ENCODE measurements at places on chromosomes 13 and 19.

- DNase-seq = no peak
Observed at GRCh38 chr19:18761531-18762110, 29.5 kb downstream of the COMP start.

DNA sequence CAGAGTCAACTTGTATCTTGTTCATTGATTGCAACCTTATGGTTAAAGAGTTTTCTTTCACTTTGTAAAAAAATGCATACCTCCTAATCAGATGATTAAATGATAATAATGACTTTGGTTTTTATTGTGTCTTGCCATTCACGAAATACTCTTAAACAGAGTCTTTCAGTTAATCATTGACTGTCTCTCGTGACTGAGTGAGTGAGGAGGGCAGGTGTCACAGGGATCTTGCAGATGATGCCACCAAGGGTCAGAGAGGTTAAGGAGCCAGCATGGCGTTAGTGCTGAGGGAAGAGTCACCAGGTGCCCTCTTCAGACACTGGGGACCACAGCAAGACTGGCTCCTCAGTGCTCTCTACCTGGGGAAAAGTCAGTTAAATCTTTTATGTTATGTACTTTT is 8.0 kb downstream of the GPATCH1 start:
- no peak for DNase-seq

GRCh38 chr13:91167706-91168385 is 179.6 kb upstream of the MIR17HG start:
- no peak for DNase-seq

DNA sequence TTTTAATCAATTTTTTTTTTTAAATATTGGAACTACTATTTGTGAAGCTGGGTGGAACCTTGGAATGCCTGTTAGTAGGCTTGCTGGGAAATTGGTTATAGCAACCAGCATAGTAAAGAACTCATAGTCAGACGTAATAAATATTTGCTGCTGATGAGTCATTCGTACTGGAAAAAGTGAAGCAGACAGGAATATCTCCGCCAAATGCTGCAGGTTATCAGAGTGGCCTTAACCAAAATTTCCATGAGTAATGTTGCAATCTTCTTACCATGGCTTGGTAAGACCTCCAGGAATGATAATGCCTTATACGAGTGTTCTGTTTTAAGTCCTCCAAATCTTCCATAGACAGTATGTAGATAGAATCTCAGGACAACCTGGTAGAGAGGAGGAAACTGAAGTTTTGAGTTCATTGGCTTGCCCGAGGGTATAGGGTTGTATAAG is 34.2 kb downstream of the MBNL2 start:
- no peak for DNase-seq

DNA sequence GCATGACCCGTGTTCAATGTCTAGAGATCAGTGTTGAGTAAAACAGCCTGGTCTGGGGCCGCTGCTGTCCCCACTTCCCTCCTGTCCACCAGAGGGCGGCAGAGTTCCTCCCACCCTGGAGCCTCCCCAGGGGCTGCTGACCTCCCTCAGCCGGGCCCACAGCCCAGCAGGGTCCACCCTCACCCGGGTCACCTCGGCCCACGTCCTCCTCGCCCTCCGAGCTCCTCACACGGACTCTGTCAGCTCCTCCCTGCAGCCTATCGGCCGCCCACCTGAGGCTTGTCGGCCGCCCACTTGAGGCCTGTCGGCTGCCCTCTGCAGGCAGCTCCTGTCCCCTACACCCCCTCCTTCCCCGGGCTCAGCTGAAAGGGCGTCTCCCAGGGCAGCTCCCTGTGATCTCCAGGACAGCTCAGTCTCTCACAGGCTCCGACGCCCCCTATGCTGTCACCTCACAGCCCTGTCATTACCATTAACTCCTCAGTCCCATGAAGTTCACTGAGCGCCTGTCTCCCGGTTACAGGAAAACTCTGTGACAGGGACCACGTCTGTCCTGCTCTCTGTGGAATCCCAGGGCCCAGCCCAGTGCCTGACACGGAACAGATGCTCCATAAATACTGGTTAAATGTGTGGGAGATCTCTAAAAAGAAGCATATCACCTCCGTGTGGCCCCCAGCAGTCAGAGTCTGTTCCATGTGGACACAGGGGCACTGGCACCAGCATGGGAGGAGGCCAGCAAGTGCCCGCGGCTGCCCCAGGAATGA is 1.5 kb upstream of the CEACAM5 start:
- peak; percentile 86 for DNase-seq

GRCh38 chr13:42592915-42593900 is 19.3 kb downstream of the TNFSF11 start:
- no peak for DNase-seq

GRCh38 chr19:33810821-33811220 is 14.2 kb downstream of the KCTD15 start:
- no peak for DNase-seq

DNA sequence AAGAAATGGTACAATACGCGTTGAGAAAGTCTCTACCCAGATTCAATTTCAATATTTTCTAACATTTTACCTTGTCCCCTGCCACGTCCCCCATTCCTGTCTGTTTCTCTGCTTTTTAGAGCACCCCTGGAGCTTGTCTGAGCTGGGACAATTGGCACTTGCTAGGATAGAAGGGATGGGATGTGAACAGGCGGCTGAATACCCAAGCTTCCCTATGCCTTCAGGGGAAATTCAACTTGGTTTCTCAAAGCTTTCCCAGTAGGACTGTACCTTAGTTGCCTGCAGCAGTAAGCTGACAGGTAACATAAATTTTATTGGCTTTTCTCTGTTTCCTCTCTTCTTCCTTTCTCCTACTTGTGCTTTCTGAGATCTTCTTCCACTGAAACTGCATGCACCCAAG is 1663.3 kb downstream of the EFNB2 start:
- DNase-seq = no peak

DNA sequence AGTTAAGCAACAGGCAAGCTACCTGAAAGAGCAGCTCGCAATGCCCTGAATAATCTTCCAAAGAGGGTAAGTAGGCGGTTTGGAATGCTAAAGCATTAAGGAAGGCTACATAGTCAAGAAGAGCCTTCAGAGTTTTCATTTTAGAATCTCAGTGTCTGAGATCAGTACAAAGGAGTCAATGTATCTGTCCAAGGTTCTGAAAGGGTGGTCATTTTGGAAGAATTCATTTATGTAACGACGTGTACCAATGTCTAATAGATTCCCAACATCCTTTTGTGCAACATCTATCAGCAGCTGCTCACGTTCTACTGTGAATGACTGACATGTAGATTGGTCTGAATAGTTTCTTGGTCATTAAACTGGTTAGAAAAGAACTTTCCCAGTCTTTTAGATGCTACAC is 15.2 kb downstream of the ZNF665 start:
- DNase-seq = no peak

DNA sequence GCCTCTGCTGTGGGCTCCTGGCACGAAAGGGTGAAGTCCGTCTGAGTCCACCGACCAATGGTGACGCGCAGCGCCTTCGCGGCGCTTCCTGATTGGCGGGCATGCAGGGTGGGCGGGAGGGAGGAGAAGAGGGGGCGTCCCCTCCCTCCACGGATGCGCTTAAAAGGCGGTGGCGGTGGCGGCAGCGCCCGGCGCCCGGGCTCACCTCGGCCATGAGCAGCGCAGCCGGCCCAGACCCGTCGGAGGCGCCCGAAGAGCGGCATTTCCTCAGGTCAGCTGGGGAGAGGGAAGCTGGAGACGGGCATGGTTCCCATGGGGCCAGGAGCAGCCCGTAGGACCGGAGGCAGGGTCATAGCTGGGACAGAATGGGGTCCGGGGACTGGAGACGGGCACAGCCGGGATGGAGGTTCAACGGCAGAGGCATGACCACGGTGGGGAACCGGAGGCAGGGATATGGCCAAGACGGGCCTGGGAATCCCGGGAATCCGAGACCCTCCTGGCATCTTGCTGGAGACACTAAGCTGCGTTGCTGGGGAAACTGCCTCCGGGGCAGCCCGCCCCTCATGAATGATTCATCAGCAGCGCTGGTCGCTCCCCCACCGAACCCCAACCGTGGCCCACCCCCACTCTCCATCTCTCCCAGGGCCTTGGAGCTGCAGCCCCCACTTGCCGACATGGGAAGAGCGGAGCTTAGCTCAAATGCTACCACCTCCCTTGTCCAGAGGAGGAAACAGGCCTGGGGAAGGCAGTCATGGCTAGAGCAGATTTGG is at the start of gene YJEFN3:
YJEFN3 (plus strand) TSS at position 191 of the 770 bp plus-strand sequence; CDS start at position 213, 22 bp downstream.
- DNase-seq = no peak

DNA sequence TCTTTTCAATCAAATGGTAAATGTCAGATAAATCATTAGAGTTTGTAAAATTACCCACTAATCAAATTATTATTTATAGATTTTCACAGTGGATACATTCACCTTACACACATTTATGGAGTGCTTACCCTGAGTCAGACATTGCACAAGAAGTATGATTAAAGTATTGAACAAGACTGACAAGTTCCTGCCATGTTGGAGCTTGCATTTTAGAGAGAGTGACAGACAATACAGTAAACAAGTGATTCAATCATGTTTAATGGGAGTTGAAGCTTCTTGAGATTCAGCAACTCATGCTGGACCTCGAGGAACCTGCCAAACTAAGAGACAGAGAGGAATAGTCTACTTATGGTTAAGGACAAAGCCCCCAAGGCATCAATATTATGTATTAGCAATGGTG is 487.8 kb downstream of the PCDH17 start:
- no peak for DNase-seq

DNA sequence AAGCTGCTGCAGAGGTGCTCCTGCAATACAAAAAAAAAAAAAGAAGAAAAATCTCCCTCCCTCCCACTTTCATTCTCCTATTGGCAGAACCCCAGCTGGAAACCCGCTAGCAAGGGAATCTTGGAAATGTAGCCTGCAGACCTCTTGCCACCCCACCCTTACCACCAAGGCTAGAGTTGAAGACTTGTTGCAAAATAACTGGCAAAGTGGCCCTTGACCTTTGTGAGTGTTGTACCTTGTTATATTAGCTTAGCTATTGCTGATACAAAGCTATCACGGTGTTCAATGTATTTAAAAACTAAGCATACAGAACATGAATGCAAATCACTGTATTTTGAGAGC is 57.5 kb upstream of the KCTD4 start:
- DNase-seq = no peak

DNA sequence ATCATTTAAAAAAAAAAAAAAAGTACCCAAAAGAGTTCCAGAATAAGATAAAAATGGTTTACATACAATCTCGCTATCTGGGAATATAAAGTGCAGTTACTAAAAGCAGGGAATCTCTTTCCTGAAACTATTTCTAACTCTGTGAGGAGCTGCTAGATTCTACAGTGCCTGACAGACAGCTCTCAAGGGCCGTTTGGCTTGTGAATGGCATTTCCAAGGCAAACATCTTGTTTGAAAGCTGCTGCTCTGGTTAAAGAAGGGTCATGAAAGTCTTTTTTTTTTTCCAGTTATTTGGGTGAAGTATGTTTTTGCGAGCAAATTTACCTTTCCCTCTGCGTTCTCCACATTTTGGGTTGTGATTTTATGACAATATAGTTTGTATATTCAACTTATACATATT is 29.0 kb upstream of the CEACAM21 start:
- DNase-seq = no peak

DNA sequence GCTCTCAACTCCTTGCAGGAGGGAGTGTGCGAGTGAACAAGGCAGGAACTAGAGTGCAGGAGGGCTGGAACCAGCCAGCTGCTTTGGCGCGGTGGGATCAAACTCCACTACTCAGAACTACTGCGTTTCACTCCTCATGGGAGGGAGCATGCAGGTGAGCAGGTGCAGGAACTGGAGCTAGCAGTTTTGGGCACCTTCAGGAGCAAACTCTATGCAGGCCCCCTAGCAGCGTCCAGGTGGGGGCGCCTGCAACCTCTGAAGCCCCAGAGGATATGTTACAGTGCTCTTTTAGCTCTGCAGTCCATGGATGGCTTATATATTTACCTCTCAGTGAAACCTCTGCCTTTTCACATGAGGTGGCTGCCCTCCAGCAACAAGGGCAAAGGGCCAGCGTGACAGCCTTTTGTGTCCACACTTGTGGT is 1303.4 kb downstream of the PCDH9 start:
- no peak for DNase-seq

GRCh38 chr13:42418184-42418583 is 146.2 kb downstream of the AKAP11 start:
- DNase-seq = no peak

- no peak for DNase-seq
Observed at GRCh38 chr13:23966221-23966690, 69.0 kb upstream of the C1QTNF9B start.

DNA sequence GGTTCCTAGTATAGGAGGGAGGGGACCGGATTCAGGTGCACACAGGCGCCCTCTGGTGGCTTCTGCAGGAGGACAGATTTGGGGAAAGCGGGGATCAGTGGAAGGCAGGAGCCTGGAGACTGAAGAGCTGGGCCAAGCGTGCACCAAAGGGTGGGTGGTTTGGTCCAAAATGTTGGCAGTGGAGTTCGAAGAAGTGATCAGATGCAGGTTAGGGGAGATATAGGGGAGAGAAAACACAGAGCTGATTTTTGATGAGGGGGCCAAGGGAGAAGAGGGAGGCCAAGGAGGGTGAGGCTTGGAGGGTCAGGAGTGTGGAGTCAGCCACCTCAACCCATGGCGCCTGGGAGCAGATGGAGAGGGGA is 6.8 kb upstream of the CARM1 start:
- peak; percentile 88 for DNase-seq

GRCh38 chr19:34171539-34171876 is 796 bp upstream of the LSM14A start:
- DNase-seq = peak; percentile 62

- DNase-seq = no peak
Observed at GRCh38 chr19:55247621-55248099, 11.2 kb downstream of the PPP6R1 start.

DNA sequence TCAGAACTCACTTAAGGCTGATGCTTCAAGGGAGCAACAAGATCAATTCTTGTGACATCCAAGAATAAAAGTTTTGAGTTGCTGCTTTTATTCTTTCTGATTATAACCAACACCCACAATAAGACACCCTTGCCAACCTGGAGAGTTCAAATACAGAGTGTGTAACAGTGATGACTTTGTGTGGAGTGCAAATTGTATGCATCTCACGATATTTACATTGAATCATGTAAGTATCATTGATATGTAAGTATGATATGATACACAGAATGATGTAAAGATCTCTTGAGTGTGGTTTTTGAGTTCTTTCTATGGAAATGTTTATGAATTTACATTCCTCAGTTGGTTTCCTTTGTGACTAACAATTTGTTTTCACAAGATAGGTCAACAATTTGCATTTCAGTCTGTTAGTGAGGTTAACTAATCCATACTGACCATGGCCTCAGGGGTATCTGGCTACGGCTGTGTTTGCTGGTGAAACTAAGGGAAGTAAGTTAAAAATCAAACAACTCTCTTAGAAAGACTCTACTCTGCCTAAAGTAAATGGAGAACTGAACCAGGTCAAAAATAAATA is 12.4 kb downstream of the LHFPL6 start:
- no peak for DNase-seq

GRCh38 chr13:29294821-29295220 is 300.7 kb downstream of the SLC7A1 start:
- DNase-seq = no peak

- DNase-seq = no peak
Observed at GRCh38 chr19:30896554-30896953, 452.7 kb downstream of the TSHZ3 start.

GRCh38 chr13:65378484-65378883 is 1851.7 kb downstream of the PCDH9 start:
- no peak for DNase-seq
